ENCODE measurements at places on chromosomes 11 and 22.

GRCh38 chr11:122780296-122780949 lies 57.9 kb upstream of the CRTAM start:
- DNase-seq, result no peak

DNA sequence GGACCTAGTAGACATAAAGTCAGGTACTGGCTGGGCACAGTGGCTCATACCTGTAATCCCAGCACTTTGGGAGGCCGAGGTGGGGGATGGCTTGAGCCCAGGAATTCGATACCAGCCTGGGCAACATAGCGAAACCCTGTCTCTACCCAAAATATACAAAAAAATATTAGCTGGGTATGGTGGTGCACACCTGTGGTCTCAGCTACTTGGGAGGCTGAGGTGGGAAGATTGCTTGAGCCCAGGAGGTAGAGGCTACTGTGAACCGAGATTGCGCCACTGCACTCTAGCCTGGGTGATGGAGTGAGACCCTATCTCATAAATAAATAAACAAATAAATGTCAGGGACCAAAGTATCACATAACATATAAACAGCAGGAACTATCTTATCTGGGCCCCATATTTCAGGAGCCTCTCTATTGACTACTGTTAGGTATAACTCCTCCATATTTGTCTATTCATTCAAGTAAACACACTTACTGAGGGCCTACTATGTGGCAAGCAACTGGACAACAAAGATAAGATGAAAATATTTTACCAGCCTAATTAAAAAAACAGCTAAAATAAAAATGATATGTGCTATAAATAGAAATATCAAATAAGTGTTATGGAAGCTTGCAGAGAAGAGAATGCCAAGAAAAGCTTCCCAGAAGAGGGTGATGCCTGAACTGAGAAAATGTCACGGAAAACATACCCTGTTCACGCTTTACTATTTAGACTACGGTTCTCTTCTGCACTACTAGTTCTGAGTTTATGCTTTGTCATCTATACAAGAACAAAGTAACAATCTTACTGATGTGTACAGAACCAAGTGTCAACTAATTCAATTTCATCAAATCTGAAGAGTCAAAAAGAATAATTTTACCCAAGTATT lies 2.0 kb downstream of the NUP98 start:
- no peak for DNase-seq

DNA sequence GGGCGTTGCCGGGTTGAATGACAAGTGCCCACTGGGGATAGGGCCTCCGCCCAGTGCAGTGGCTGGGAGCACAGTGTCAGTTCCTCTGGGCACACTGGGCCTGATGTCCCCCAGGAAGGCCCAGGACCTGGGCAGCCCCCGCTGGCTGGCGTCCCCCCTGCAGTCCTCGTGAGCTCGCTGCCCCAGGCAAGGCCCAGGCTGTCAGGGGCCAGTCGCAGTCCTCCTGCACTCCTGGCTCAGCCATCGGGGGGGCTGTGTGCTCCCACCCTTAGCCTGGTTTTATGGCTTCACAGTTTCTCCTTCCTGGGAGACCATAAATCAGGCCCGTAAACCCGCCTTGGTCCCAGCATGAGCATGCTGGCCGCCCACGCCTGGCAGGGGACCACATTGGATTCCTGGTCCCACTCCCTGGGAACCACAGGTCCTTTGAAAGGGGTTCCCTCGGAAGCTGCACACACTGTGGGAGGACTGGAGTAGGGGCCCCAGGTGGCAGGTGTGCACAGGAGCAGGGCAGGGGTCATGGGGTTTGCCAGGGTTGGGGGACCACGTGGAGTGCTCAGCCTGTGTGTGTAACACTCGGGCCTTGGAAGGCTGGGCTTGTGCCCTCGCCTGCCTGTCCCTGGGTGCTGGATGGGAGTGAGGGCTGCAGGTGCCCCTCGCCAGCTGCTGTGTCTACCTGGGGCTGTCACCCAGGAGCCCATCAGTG lies 113.6 kb downstream of the KCNQ1OT1 start:
- no peak for DNase-seq

GRCh38 chr11:19915808-19916207 lies 203.2 kb downstream of the NAV2 start:
- no peak for DNase-seq

GRCh38 chr11:24131698-24132097 lies 365.2 kb upstream of the LUZP2 start:
- DNase-seq, result no peak

DNA sequence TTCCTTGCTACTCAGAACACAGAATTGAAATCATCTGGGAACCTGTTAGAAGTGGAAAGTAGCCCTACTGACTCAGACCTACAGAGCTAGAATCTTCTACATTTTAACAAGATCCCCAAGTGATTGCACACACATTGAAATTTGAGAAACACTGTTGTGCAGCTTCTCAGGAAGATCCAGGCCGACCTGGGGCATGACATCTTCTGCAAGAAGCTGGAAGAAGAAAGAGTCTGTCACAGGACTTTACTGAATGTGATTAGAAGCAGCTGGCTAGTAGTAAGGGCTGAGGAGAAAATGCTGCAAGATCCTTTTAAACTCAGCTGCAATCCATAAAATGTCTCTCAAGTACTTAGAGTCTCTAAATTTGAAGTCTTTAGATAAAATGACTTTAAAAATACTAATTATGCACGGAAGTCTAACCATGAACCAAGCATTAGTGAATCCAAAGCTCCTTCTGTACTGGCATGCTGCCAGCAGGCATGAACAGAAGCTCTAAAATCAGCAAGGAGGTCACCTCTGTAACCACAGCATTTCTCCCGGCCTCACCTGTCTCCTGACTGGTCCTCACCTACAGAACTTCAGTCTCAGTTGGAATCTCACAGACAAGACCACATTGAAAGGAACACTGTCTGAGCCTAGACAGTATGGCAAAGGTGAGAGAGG lies 85.0 kb downstream of the SERGEF start:
- DNase-seq, result peak; percentile 84

DNA sequence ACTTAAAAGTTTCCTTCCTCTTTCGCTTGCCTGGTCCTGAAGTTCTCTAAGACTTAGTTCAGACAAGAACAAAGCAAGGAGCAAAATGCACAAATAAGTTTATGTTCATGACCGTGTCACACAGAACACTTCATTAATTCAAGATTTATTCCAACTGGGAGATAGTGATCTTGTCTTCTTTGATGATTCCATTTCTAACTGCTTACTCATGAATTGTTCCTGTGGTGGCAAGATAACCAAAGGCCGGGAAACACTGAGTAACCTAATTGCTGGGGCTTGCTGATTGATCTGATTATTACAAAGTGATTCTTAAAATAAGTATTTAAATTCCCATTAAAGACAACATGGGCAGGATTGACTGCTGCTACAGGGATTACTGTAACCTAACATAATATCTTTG lies 1462.9 kb upstream of the RAG2 start:
- no peak for DNase-seq

DNA sequence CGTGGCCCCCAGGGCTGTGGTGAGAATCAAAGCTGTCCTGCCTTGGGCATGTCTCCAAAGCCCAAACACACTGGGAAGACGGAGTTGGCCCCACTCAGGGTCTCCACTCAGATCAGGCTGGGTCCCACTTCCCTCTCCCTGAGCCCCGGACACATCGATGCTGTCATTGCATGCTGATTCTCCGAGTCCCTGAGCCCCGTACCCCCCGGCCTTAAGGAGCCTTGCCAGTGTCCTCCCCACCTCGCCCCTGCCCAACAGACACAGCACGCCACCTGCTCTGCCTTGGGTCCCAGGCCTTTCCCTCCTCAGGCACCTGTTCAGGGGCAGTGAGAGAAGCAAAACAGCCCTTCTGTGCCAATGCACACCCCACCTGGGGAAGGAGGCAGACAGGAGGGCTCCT lies 14.6 kb downstream of the EIF1AD start:
- no peak for DNase-seq
